Activated T-cell treated with anti-CD3 and anti-CD28 coated beads, Interleukin-2, amount 50 U/mL, for 4 hours (primary cell): ENCODE measurements at places on chromosomes 11 and 22.

DNA sequence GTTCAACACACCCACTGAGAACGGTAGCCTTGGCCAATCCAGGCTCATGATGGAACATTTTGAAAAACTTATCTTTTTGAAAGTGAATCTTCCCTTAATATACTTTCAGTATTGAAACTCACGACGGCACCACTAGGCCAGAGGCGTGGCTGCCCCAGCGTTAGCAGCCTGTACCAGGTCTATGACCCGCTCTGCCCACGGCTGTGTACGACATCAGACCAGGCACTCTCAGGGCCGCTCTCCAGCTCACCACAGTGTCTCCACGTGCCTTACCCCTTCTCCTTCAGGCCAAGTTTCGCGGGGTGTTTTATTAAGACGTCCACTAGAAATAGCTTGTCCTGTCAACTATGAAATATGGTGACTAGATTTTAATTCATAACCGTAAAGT, 31.2 kb downstream of the ALG12 start:
- no peak for DNase-seq

DNA sequence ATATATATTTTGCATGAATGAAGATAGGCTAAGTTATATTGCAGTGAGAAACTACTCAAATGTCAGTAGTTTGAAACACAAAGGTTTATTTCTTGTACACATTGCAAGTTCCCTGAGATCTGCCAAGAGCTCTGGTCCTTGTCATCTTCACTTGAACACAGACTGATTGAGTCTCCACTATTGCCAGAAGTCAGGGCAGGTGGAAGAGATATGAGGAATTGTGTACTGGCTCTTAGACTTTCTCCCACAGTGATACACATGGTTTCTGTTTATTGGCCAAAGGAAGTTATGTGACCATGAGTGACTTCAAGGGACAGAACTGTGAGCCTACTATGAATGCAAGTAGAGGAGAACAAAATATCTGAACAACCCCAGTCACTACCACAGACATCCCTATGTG, 44.2 kb downstream of the PPFIBP2 start:
- DNase-seq, result no peak

- DNase-seq, result no peak
Observed at GRCh38 chr11:108370990-108371389, 96.3 kb downstream of the C11orf65 start.

DNA sequence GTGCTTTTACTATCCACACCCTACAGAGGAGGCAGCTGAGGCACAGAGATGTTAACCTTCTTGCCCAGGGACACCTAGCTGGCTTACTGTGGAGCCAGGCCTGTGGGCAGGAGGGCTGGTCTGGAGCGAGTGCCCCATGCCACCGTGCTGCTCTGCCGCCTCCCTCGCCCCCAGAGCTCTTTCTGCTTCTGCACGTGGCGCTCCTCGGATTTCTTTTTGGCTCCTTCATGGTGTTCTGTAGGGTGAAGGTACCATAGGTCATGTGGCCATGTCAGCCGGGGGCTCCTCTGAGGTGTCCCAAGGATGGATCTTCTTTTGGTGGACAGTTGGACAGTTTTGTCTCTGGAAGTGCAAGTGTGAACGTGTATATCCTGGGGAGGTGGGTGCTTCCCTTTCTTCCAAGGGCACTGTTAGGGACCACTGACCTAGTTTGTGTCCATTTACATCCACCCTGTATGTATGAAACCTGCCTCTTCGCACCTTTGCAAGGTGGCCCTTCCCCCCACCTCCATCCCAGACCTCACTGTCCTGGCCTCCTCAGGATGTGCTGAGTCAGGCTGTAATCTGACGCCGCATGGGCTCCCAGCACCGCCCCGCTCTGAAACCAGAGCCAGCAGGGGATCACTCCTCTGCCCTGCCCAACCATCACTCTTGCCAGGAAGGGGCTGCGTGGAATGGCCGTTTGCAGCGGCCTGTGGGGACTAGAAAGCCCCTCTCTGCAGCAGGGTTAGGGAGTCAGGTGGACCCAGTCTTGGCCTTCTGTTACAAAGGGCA, 31.7 kb downstream of the POLR3H start:
- DNase-seq, result no peak

DNA sequence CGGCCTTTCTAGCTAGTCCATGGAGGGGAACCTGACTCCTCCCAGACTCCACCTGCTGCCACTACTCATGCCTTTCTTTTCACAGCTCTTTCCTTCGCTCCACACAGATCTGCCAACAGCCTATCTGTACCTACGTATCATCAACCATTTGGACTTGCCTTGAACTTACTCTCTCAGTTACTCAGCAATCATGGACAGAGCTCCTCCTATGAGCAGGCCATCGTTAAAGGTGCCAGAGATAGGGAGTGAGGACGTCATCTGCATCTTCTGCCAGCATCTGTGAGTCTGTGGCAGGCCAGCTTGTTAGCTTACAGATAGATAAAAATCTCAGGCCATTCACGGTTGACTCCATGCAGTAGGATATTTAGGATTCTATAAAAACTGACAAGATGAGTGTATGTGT, 162.9 kb upstream of the ZBED5 start:
- DNase-seq, result no peak

- DNase-seq, result no peak
Observed at GRCh38 chr22:48055827-48056226, 1293.4 kb downstream of the TBC1D22A start.

DNA sequence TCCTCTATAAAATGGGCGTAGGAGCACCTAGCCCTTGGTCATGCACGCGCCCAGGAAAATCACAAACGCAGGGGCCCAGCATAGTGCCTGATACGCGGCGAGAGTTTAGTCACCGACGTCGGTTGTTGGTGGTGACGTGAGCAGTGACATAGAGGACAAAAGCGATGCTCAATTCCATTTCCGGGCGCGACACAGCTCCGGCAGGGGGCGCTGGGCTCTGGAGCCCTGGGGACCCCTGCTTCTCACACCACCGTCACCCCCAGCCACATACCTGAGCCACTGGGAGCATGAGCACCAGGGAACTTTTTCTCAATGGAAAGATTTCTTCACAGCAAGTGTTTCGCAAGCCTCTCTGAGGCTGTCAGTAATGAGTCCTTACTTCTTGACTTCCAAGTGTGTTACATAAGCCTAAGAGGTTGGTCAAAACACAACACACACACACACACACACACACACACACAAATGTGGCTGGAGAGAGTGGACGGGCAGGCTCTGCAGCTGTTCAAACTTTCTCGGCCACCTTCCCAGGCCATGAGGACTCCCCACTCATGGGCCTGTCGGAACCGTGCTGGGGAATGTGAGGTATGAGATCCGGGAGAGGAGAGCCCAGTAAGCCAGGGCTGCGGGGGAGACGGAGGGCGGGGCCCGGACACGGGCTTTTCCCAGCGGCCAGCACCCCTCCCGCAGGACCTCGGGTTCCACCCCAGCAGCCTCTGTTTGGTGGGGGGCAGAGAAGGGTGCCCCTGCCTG, 36.9 kb upstream of the LINC01488 start:
- DNase-seq, result no peak
